Fibroblast of upper back skin (primary cell): ENCODE measurements at places on chromosomes 5 and 9.

DNA sequence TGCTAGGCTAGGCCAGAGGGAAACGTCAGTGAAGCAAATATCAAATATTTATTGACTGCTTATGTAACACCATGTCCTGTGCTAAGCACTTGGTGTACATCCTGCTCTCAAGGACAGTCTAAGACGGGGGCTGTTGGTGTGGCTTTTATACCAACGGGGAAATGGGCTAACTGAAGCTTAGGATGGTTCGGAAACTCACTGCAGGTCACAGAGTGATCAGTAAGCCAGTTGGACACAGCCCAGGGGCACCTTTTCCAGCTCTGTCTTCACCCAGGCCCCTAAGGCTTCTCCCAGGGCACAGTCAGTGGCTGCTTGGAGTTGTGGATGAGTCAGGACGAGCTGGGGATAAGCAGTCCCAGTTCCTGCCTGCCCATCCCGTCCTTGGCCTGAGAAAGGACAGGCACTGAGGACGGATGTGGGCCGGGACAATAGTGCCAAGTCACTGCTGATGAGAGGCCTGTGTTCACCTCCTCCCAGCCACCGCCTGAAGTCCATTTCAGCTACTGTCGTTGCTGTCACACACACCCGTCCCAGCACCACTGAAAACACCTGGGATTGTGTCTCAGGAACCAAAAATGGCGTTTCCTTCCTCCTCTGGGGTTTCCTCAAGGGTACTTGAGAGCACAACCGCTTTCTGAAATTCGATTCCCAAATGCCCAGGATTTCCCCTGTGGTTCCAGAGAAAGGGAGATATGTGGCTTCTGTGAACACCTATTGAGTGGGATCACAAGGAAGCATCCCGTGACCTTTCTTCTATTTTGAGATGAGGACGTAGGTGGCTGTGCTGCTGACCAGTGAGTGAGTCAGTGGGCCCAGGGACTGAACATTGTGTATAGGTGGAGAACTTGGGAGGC is 17.5 kb upstream of the SPRY4 start:
- DNase-seq: no peak

- no peak for DNase-seq
Measured at GRCh38 chr5:77645995-77646639, 7.6 kb upstream of the OTP start.

DNA sequence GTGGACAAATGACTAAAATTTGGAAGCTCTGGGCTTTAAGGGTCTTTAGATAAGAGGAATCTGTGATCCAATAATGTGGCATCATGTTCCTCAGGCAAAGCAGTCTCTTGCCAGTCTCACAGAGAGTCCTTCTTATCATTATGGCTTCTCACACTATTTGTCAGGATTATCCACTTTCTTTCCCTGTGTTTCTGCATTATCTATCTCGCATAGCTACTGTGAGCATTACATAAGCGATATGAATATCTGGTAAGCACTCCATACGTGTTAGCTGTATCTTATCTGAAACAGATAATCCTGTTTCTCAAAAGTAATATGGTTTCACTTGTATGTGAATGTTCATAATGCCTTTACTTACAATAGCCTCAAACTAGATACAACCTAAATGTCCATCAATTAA is 9.6 kb downstream of the MCC start:
- DNase-seq: no peak

DNA sequence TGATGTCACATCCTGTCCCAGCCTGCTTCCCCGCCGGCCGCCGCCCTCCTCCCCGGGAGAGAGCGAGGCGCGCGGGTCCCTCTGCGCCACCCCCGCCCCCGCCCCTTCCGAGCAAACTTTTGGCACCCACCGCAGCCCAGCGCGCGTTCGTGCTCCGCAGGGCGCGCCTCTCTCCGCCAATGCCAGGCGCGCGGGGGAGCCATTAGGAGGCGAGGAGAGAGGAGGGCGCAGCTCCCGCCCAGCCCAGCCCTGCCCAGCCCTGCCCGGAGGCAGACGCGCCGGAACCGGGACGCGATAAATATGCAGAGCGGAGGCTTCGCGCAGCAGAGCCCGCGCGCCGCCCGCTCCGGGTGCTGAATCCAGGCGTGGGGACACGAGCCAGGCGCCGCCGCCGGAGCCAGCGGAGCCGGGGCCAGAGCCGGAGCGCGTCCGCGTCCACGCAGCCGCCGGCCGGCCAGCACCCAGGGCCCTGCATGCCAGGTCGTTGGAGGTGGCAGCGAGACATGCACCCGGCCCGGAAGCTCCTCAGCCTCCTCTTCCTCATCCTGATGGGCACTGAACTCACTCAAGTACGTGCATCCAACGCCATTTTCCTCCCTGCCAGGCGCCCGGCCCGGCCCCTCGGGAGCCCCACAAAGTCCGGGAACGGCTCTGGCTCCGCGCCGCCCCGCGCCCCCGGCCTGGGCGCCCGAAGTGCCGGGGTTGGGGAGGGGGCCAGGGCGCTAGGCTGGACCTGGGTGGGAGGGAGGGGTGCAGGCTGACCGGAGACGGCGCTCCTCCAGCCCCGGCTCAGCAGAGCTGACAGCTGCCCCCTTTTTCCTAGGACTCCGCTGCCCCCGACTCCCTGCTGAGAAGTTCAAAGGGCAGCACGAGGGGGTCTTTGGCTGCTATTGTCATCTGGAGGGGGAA is 12.0 kb upstream of the OLFM1 start:
- DNase-seq: no peak

DNA sequence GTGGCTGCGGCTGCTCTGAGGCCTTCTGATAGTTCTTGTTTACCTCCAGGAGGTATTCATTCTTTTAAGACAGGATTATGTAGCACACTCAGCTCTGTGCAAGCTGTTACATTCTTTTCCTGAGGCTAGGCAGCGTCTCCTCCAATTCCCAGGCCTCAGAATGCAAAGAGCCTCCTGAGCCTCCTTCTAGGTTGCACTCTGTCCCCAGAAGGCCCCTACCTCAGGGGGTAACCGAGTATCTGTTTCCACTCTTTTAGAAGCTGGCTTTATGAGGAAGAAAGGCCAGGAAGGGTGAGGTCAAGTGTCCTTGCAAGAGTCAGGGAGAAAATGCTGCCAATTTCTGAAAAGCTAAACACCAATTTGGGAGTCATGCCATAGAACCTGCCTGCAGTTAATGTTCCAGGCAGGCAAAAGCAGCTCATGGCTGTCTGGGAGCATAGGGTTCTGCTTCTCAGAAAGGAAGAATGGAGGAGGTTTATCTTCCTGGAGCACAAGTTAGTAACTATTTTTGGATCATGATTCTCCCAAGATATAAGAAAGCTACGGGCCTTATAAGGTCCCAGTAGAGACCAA is 178.9 kb downstream of the SEMA6A start:
- no peak for DNase-seq

- peak; percentile 91 for DNase-seq
Measured at GRCh38 chr5:156475182-156476157, 148.5 kb downstream of the SGCD start.

DNA sequence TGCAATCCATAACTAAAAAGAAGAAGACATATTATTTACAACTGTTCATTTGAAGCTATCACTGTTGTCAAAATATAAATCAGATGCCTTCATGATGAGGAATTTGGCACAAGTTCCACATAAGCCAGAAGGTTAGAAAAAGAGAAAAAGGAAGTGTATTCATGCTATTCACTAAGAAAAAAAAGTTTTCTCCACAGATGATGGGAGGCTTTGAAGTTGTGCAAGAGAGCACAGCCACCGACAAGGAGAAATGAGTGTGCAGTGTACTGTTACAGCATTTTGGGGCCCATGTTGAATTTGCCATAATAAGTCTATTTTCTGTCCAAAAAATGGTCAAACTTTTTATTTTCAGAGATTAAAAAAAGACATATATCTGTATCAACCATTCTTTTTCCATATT is 32.9 kb upstream of the IFNK start:
- no peak for DNase-seq

GRCh38 chr5:156819967-156820581 is 30.0 kb upstream of the PPP1R2B start:
- DNase-seq: no peak

DNA sequence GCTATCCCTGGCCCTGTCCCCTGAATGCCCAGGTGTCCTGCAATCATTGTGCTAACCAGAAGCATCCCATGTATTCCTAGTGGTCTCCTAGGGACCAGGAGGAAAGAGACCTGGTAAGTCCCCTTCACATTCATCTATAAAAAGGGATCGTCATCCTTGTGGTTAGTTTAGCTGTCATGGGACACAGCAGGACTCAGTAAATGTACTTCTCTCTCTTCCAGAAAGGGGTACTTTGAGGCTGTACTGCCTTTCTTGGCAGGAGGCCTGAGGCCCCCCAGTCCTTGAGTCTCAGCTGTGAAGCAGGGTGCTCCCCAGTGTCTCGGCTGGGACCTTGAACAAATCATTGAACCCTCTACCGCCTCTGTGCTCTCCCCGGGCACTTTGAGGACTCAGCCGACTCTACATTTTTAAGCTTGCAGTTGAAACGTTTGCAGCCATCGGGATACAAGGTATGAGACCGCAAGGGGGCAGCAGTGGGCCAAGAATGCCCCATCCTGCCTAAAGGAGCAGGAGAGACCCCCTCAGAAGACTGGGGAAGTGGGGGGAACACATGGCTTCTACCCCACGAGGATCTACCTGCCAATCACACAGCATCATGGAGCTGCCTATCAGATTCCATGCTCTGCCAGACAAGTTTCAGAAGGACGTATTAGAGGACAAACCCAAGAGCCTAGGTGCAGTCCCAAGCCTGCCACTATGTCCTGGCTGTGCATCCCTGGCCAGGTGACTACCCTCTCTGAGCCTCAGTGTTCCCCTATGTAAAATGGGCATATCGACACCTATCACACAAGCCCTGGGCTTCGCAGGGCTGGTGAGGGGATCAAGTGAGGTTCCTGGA is 2.4 kb upstream of the PHYKPL start:
- DNase-seq: peak; percentile 57

- no peak for DNase-seq
Measured at GRCh38 chr9:8095672-8096086, 296.1 kb upstream of the DMAC1 start.

- DNase-seq: peak; percentile 91
Measured at GRCh38 chr9:115717711-115718173, 435.8 kb upstream of the PAPPA start.

DNA sequence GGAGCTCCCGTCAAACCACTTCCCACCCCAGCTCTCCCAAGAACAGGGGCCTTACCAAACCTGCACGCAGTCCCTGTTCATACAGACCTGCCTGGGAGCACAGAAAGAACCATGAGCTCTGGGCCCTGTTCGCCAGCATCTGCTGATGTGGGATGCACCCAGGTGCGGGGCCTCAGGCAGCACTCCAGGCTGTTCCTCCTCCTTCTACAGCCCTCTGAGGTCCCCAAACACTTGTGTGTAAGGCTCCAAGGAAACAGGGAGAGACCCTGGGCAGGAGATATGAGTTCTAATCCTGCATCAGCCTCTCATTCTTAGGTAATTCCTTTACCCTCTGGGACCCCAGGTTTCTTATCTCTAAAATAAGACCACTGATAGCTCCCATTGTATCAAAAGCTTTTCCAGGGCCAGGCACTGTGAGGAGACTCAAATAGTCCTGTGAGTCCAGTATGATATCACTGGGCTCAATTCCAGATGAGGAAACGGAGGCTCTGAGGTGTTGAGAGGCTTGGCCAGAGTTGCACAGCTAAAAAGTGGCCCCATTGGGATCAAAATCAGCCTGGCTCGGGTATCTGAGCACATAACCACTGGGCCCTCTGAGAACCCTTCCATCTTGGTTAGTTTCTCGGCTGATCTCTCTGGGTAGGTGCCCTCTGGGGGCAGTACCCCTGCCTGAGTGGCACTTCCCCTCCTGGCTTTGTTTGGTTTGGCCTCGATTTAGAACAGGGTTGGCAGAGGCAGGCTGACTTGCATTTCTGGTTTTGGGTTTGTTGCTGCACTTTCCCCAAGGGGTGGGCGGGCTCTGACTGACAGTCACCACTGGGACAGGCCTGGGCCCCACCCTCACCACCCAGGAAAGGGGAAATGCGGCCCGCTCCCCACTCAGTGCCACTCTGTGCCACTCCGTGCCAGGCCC is 116.8 kb downstream of the RGS3 start:
- DNase-seq: peak; percentile 45

DNA sequence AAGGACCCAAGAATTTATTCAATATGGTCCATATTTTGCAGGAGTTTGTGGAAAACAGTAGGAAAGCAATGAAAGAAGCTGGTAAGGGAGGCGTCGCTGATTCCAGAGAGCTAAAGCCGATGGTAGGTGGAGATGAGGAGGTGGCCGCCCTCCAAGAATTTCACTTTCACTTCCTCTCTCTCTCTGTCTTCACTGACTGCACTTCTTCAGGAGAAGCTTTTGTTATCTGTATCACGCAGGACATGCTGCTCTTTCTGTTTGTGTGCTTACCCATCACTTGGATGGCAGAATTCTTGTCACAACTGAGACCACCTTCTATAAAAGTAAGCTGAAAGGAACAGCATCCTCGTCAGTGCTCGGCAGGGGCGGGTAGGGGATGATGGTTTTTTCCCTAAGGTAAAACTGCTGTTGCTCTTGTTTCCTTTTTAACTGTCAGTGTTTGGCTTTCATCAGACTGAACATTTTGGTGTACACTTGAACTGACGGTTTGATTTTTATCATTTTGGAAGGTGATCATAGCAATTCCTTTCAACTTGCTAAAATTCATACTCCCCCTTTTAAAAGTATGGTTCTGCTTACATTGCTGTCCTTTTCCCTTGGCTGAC is 62.4 kb upstream of the FSD1L start:
- DNase-seq: no peak

- no peak for DNase-seq
Measured at GRCh38 chr5:142432369-142432863, 107.6 kb upstream of the SPRY4 start.
